Thoracic aorta (tissue), 2 donors: ENCODE measurements at places on chromosomes 16 and 17. TPM values are rescaled to one million over a fixed set of nuclear protein-coding genes. Genes with fewer than 3 reads are reported as not detected.

MRC2 gene
- 242 TPM for total RNA-seq

AIPL1 gene
- total RNA-seq: not detected

TBX4 gene
- not detected for total RNA-seq

GRAP gene
- 1.6 TPM for total RNA-seq

KCNH6 gene
- not detected for total RNA-seq

TBC1D3E gene
- total RNA-seq: not detected

TMEM92 gene
- total RNA-seq: 0.28 TPM

ABCC6 gene
- 0.41 TPM for total RNA-seq

BCL6B gene
- total RNA-seq: 0.95 TPM

- no peak overlapping the region for H3K27ac ChIP-seq
- H3K4me1 ChIP-seq: peaks cover 24% of the 10 kb centered on the region
- no peaks in the 10 kb centered on the region for H3K27me3 ChIP-seq
- H3K36me3 ChIP-seq: no peaks in the 10 kb centered on the region
Measured at GRCh38 chr17:69480245-69480644, 65.7 kb downstream of the MAP2K6 start.

DNA sequence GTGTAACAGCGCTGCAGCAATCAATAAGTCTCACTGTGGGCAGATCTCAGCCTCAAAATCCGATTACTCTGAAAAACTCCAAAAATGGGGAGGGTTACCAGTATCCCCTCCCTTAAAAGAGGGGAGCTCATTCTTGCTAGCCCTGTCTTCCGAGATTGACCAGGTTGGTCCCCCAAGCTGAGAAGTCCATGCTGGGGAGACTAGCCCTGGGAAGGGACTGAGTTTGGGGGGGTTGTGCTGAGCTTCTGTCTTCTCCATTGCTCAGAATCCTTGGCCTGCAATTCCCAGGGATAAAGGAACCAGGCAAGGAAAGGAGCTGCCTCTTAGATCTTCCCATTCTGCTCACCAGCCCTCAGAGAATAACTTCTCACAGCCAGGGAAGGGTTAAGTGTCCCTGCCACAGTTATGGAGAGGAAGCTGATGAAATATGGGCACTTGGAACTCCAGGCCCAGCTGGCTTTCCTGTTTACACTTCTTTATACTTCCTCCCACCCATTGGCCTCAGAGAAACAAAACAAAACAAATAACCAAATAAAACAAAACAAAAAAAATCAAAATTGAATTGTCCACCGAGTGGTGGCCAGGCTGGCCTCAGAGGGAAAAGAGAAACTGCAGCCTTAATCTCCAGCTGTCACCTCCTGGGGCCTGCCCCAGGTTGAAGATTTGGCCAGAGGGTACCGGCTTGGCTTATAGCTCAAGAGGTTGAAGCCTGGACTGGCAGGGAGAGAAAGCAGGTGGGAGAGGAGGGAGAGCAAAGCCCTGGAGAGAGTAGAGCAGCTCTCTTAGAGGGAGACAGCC lies 2.6 kb downstream of the HOXB3 start:
- no peak for DNase-seq
- H3K4me1 ChIP-seq: peaks cover 19% of the 10 kb centered on the region
- H3K36me3 ChIP-seq: no peaks in the 10 kb centered on the region
- no peaks in the 10 kb centered on the region for H3K27me3 ChIP-seq

DNA sequence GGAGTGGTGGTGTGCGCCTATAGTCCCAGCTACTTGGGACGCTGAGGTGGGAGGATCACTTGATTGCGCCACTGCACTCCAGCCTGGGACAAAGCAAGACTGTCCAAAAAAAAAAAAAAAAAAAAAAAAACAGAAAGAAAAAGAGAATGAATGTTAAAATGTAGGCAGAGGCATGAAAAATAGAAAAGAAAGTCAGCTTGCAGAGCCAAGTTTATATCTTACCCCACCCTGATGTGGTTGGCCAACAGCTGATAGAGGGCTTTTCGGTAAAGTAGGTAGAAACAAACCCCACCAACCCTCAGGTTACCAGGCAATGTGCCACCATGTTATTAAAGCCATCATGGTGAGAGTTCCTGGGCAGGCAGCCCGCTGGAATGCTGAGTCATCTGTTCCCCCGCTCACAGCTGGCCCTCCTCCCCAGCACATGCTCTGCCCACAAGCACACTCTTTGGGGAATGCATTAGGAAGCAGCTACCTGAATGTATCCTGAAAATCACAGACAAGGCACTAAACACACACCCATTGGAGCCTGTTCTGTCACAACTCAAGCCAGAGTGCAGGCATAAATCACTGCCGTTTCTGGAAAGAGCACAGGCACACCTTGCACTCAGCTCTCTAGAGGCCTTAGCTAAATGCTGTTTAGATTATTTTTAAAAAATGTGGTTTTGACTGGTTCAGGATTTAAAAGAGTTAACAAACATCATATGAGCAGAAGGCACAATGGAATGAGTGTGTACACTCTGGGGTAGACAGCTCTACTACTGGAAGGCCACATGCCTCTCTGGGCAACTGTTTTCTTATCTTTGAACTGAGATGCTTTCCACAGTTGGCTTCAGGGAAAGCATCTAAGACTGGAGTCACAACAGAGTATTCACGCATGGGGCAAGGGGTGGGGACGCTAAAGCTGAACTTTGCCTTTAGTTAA lies 128.5 kb downstream of the PARN start:
- no peaks in the 10 kb centered on the region for H3K27me3 ChIP-seq
- H3K4me3 ChIP-seq: no peak overlapping the region
- H3K36me3 ChIP-seq: no peaks in the 10 kb centered on the region
- H3K27ac ChIP-seq: peak overlapping the region; percentile 66
- peak; percentile 77 for DNase-seq
- peaks cover 15% of the 10 kb centered on the region for H3K4me1 ChIP-seq

GRCh38 chr17:64056269-64057005 lies 36.0 kb upstream of the ICAM2 start:
- DNase-seq: no peak
- no peak overlapping the region for H3K27ac ChIP-seq
- no peaks in the 10 kb centered on the region for H3K4me1 ChIP-seq
- H3K4me3 ChIP-seq: no peak overlapping the region
- peaks cover 38% of the 10 kb centered on the region for H3K36me3 ChIP-seq

- no peaks in the 10 kb centered on the region for H3K4me1 ChIP-seq
- no peaks in the 10 kb centered on the region for H3K36me3 ChIP-seq
Measured at GRCh38 chr16:68596266-68596665, 48.8 kb upstream of the CDH3 start.

GRCh38 chr17:1050246-1050995 lies 53.5 kb downstream of the TIMM22 start:
- H3K27ac ChIP-seq: no peak overlapping the region
- H3K36me3 ChIP-seq: peaks cover 25% of the 10 kb centered on the region

GRCh38 chr16:50081428-50082018 lies 15.8 kb downstream of the HEATR3 start:
- H3K27me3 ChIP-seq: no peaks in the 10 kb centered on the region
- no peaks in the 10 kb centered on the region for H3K4me1 ChIP-seq
- no peak for DNase-seq
- H3K36me3 ChIP-seq: peaks cover 43% of the 10 kb centered on the region
- no peak overlapping the region for H3K4me3 ChIP-seq

GRCh38 chr17:67281743-67282142 lies 36.7 kb upstream of the HELZ start:
- no peak overlapping the region for H3K4me3 ChIP-seq
- DNase-seq: no peak
- H3K36me3 ChIP-seq: no peaks in the 10 kb centered on the region
- H3K4me1 ChIP-seq: no peaks in the 10 kb centered on the region
- H3K27ac ChIP-seq: no peak overlapping the region
- H3K27me3 ChIP-seq: no peaks in the 10 kb centered on the region

DNA sequence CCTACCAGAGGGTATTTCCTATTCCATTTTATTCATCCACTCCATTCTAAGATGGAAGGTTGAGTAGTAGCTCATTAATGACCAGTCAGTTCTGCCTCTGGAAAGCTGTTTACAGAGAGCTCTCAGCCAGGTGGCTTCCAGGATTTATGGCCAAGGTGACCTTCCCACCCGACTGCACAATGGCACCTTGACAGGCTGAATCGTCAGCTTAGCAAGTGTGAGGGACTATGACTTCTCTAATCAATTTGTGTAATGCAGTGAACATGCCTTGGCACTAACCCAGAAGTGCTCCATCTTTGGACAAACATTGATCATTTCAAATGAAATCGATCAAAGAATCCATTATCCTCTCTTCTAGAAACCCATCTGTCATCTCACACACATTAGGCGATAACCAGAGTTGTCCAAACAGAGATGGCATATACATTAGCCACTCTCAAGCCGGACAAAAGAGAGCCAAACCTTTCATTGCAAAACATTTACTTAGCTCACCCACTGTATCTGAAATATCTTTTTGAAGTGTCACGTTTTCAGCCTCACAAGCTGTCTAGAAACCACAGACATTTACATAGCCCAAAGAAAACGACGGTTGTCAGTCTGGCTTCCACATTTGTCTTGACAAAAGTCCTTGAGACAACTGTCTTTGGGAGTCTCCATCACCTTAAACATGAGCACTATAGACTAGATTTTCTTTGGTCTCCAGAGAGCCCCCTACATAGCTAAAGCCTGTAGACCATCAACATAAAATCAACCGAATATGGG lies 35.6 kb downstream of the CLEC3A start:
- H3K27ac ChIP-seq: no peak overlapping the region
- H3K36me3 ChIP-seq: no peaks in the 10 kb centered on the region
- DNase-seq: no peak
- no peaks in the 10 kb centered on the region for H3K4me1 ChIP-seq
- no peaks in the 10 kb centered on the region for H3K27me3 ChIP-seq

DNA sequence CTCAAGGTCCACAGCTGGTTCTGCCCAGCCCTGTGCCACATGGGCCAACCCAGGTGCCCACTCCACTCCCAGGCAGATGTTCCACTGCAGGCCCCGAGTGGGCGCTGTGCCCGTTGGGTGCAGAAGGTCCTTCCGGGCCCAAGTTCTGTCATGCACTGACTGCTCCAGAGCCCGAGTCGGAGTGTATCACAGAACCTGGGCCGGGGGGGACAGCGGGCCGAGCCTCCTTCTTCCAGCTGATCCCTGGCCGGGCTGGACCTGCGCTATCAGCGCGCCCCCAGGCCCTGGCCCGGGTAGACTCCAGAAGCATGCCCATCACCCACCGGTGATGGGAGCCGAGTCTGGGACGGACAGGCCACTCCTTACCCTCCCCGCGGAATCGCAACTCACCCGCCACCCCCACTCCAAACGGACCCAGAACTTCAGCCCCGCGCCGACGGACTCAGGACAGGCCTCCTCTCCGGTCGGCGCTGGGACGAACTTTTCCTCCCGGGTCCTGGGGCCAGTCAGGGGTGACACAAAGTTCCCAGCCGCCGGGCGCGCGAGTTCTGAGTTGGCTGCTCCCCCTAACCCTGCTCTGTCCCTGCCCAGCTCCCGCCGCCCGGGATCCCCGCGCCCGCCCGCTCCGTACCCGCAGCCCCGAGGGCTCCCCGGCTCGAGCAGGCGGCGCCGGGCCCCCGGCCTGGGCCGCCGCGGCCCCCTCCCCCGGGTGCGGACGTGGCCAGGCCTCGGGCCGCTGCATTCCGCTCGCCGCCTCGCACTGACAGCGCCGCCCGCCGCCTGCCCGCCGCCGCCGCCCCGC lies at the start of gene COPZ2:
Gene COPZ2, minus strand, starts transcription at position 762 of the 802 bp plus-strand sequence. Its CDS starts 20 bp downstream, at position 742.
- H3K27ac ChIP-seq: peak within 1 kb of the TSS; percentile 66
- H3K4me3 ChIP-seq: peak within 1 kb of the TSS; percentile 74
- H3K4me1 ChIP-seq: peaks cover 4% of the 10 kb centered on the region
- no peaks in the 10 kb centered on the region for H3K36me3 ChIP-seq
- peak; percentile 32 for DNase-seq

- H3K27me3 ChIP-seq: no peaks in the 10 kb centered on the region
- peak overlapping the region; percentile 51 for H3K27ac ChIP-seq
- peaks cover 16% of the 10 kb centered on the region for H3K4me1 ChIP-seq
- DNase-seq: no peak
Measured at GRCh38 chr17:633641-634101, 81.0 kb downstream of the VPS53 start.

DNA sequence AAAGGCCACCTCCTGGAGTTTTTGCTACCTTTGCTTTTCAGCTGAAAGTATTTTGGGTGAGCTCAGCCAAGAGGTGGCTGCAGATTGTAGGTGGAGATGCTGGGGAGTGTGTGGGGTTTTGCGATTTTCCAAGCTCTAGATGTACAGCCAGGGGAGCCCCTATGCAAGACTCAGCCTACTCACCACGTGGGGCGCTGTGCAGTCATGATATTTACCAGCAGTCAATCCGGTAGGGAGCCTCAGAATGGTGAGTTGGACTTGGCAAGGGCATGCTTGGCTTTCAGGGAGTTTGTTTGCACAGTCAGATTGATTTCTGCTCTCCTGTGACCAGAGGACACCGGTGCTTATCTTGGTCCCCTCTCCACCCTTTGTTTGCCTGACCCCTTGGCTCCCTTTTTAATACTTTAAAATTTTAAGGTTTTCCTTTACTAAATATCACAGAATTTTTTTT lies 175.3 kb downstream of the UTP18 start:
- no peak overlapping the region for H3K27ac ChIP-seq
- no peaks in the 10 kb centered on the region for H3K36me3 ChIP-seq
- H3K4me3 ChIP-seq: no peak overlapping the region
- H3K4me1 ChIP-seq: peaks cover 9% of the 10 kb centered on the region
- DNase-seq: no peak
- H3K27me3 ChIP-seq: no peaks in the 10 kb centered on the region

DNA sequence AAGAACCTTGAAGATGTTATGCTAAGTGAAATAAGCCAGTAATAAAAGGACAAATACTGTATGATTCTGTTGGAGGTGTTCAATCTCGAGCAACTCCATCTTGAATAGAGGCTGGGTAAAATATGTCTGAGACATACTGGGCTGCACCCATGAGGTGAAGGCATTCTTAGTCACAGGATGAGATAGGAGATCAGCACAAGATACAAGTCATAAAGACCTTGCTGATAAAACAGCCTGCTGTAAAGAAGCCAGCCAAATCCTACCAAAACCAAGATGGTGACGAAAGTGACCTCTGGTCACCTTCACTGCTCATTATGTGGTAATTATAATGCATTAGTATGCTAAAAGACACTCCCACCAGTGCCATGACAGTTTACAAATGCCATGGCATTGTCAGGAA lies 98.1 kb downstream of the RGS9 start:
- no peak overlapping the region for H3K4me3 ChIP-seq
- H3K27me3 ChIP-seq: no peaks in the 10 kb centered on the region
- no peak overlapping the region for H3K27ac ChIP-seq
- no peaks in the 10 kb centered on the region for H3K36me3 ChIP-seq
- no peak for DNase-seq
- H3K4me1 ChIP-seq: no peaks in the 10 kb centered on the region

DNA sequence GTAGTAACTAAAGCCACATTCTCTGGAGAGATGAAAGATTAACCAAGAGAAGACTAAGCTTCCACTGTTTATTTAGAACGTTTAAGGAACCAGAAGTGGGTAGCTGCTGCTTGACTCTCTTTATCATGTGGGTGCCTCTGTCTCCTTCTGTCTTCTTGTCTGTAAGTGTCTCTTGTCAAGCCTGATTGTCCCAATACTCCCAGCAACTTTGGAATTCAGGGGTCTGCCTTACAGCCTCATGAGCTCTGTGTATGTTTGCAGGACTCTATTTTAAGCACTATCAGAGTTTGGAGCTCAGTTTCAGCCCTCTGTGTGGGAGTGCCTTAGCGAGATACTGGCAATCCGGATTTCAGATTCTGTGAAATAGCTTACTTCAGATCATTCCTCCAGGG lies 29.3 kb upstream of the SPACA3 start:
- H3K27me3 ChIP-seq: no peaks in the 10 kb centered on the region
- no peak overlapping the region for H3K27ac ChIP-seq
- no peak overlapping the region for H3K4me3 ChIP-seq
- H3K4me1 ChIP-seq: no peaks in the 10 kb centered on the region
- no peaks in the 10 kb centered on the region for H3K36me3 ChIP-seq

- no peak overlapping the region for H3K4me3 ChIP-seq
- H3K4me1 ChIP-seq: no peaks in the 10 kb centered on the region
- no peaks in the 10 kb centered on the region for H3K36me3 ChIP-seq
- no peak for DNase-seq
- no peak overlapping the region for H3K27ac ChIP-seq
Measured at GRCh38 chr16:20280259-20280658, 47.1 kb downstream of the GP2 start.
